HT1080 (cell line): ENCODE measurements at places on chromosomes 3 and 15.
A peak's percentile ranks its signal among the peaks of the same experiment; 100 is the strongest.

- peak; percentile 8 for DNase-seq
Observed at GRCh38 chr3:116905794-116906193, 196.2 kb downstream of the TUSC7 start.

DNA sequence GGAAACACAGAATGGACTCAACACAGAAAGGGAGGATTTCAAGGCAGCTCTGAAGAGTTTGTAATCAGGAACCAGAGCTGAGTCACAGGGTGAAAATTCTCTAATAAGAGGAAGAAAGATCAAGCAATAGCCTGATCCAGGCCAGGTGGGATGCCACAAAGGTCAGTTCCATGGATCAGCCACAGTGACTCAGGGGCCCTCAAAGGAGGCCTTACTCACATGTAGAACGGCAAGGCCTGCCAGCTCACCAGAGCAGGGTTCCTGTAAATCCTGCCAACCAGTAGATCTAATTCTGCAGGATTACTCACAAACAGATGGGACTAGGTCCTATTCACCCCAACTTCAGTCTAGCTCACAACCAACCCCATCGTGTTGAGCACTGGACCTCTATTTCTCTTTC lies 78.3 kb upstream of the PPP2R3A start:
- DNase-seq, result peak; percentile 100

DNA sequence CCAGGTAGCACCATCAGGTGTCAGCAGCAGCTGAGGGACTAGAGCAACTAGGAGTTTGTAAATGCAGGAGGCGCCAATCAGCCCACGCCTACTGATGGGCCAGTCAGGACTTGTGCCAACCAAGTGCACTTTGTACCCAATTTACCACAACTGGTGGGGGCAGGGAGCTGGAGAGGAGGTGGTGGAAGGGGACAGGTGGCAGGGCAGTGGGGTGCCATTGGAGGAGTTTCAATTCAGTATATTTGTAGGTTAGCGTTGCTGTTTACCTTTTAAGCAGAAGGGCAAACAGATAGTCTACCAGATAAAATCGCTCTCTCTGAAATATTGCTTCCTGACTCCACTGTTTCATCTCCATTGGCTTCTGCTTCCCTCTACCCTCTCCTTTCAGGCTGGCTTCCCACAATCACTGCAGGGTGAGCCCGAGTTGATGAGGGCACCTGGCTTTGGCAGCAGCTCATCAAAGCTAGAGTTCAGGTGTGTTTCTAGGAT lies 75.7 kb downstream of the TRIM69 start:
- no peak for DNase-seq

- no peak for DNase-seq
Observed at GRCh38 chr3:178223876-178224275, 312.4 kb upstream of the KCNMB2 start.

- DNase-seq, result peak; percentile 10
Observed at GRCh38 chr3:95235916-95236315, 1173.1 kb downstream of the NSUN3 start.

- peak; percentile 34 for DNase-seq
Observed at GRCh38 chr3:178385280-178385952, 150.8 kb upstream of the KCNMB2 start.

DNA sequence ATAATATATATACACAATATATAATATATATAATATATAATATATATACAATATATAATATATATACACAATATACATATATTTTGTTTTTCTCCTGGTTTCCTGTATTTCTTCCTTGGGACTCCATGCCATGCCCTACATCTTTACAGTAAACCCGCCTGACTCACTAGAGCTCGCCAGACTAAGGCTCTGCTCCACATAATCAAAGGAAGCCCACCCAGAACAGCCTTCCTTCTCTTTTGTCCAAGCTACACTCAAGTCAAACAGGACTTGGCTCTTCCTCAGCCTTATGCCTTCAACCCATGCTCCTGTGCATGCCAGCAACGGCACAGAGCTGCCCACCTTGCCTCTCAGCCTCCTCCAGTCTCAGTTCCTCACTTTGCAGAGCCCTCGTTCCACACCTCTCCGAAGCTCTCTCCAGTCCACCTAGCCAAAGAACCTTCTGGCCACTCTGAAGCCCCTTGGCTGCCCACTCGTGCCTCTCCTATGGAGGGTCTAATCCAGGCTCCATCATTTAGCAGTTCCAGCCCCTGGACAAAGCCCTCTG lies 109.1 kb downstream of the RFTN1 start:
- DNase-seq, result no peak

GRCh38 chr3:42301446-42302175 lies 35.6 kb upstream of the CCK start:
- peak; percentile 45 for DNase-seq

- no peak for DNase-seq
Observed at GRCh38 chr3:39148435-39149058, 4.8 kb downstream of the CSRNP1 start.
